KBM-7 (cell line): ENCODE measurements at places on chromosomes 3 and 15.

DNA sequence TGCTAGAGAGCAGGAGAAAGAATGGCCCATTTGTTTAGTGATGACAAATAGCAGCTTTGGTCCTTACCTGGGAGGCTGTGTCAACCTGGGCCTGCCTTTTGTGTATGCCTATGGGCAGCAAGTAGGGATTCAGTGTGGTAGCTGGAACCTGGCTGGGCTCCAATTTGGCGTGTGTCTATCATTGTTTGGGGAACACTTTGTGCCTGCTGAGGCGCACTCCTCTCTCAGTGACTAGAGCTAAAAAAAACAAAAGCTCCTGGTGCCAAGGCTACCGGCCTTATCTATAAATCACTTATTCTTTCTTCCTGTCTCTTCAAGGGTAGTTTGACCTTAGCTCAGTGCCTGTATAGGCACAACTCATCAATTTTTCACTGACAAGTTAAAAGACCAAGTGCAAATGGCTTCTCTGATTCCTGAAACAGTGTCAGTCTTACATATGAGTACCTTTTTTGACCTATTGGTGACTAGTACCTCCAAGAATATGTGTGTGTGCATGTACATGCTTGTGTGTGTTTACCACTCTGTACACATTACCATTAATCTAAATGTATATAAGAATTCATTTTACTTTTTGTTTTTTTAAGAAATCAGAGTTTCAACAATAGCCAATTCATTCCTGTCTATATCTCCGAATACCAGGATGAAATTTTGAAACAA is 54.6 kb downstream of the GMNC start:
- DNase-seq: no peak

DNA sequence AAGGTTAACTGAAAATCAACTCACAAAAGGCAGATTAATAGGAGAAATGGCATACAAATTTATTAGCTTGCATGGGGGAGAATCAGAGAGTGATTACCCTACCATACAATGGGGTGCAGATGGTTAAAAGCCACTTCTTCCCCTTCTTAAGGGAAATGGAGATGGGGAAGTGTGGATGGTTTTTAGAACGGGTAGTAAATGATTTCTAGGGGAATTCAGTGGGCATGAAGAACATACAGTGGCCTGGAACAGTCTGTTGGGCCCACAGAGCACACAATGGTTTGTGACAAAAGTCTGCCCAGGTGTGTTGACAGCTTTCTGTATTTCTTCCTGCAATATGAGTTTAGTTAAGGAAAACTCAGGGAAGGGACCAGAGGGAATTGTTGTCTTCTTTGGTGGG is 61.0 kb downstream of the C3orf80 start:
- no peak for DNase-seq

GRCh38 chr3:168709073-168709472 is 613.3 kb upstream of the GOLIM4 start:
- DNase-seq: no peak

- DNase-seq: no peak
These were observed 219.1 kb upstream of the FEZF2 start for GRCh38 chr3:62592408-62592807.

DNA sequence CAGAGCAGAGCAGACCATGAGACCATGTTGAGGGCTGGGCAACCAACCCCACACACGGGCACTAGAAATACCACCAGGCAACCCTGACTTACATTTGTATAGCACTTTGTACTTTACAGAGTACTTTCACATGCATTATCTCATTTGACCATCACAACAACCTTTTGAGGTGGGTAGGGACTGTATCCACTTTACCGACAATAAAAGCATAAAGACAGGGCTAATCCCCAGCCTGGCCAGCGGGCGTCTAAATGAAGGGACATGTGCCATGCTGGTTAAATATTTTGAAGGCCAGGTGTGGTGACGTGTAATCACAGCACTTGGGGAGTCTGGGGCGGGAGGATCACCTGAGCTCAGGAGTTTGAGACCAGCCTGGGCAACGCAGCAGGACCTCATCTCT is 23.6 kb downstream of the RASGRP1 start:
- no peak for DNase-seq

- DNase-seq: no peak
These were observed 30.1 kb downstream of the PPARG start for GRCh38 chr3:12318758-12319621.

GRCh38 chr3:127750226-127751031 is 71.9 kb downstream of the MGLL start:
- DNase-seq: no peak

DNA sequence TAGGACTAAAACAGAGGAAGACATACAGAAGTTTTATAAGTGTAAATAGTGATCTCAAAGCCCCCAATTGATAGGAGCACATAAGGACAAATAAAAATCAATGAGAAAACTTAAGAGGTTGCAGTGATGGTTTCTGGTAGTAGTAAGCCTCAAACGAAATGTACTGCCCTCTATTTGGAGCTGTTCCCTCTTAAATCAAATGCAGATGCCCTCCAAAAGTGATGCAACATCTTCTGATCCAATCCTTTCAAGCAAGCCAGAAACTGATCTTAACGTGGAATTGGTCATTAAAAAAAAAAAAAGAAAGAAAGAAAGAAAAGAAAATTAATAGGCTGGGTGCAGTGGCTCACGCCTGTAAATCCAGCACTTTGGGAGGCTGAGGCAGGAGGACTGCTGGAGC is 259.3 kb downstream of the ZBTB20 start:
- no peak for DNase-seq

- no peak for DNase-seq
These were observed 18.7 kb downstream of the TMF1 start for GRCh38 chr3:69033470-69033869.

GRCh38 chr15:39487458-39487735 is 93.5 kb upstream of the THBS1 start:
- DNase-seq: no peak

- DNase-seq: no peak
These were observed 47.6 kb downstream of the TIPARP start for GRCh38 chr3:156721687-156722618.

GRCh38 chr15:87577336-87577735 is 679.2 kb downstream of the NTRK3 start:
- DNase-seq: no peak

DNA sequence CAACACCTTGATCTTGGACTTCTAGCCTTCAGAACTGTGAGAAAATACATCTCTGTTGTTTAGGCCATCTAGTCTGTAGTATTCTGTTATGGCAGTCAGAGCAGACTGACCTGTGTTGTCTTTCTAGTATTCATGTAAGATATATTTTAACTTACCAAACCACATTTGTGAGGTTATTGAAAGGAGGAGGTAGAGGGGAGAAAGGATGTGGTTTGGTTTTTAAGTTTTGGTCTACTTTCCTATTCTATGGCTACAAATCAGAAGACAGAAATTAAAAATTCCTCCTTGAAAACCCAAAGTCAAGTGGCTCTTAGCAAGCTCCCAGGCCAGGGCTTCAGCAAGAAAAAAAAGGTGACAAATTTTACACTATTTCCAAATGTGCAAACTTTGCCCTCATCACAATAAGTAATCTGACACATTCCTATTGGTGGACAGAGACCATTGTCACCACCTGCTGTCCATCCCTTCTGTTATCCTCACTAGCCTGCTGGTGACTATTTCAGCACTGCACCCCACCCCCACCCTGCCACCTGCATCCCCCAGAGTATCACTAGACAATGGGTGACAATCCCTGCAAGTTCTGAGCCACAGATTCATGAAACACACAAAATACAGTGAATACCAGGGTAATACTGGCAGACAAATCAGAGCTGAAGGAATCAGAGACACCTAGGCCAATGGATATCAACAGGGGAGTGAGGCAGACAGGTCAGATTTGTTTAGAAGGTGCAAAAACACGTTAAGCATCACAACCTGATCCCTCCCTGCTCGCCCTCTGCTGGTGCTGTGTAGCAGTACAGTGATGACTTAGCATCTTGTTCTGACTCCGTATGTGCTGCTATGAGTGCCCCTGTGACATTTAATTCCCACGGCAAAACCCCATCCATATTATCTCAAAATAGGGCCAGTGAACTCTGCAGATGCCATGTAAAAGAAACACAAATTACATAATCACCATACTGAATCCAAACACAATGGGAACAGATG is 79.0 kb upstream of the DCLK3 start:
- DNase-seq: peak; percentile 10

DNA sequence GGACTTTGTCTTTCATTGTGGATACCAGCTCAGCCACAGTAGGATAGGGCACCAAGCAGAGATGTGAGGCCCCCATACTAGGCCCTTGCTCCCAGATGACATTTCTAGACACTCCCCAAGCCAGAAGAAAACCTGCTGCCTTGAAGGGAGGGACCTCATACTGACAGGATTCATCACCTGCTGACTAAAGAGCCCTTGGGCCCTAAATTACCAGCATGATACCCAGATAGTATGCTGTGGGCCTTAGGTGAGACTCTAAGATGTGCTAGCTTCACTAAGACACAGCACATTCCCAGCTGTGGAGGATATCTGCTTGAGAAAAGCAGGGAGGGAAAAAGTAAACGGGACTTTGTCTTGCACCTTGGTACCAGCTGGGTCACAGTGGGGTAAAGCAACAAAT is 324.0 kb downstream of the TBL1XR1 start:
- no peak for DNase-seq

DNA sequence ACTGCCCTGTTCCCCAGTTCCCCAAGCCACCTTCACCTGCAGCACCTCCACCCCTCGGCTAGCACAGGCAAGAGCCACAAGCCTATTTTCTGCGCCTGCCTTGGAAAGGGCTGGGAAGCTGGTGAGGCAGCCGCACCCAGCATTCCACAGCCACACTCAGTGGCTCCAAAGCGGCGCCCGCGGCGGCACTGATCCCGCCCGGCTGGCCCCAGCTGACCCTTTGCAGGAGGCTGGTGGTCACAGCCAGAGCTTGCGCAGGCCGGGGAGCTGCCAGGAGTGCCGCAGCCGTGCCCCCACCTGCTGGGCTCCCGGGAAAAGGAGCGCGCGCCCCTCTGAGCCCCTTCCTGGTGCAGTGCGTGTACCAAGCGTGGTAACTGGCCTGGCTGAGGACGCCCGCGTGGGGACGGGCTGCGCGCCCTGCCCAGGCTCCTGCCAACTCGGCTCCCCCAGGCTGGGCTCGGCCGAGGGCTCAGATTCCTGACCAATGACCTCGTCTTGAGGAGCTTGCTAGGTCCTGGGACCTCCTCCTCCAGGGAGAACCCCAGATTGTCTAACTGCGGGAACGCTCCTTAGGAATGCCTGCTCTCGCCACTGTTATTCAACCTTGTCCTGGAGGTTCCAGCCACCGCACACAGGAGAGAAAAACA is 13.3 kb downstream of the GRAMD2A start:
- no peak for DNase-seq

DNA sequence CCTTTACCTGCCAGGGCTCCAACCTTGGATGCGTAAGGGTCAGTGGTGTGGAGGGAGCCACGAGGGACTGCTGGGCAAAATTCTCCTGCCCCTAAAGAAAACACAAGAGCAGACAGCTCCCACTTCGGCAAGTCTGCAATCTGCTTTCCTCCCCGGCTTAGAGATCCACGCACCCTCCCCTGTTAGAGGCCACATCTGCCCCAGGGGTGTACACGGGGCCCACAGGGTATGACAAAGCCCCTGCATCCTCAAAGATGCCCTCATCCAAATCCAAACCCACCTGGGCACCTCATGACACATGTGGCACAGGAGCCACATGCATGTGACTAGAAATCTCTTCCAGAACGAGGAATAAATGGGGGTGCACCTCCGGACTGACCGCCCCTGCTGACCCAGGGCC is 25.5 kb downstream of the ZXDC start:
- DNase-seq: no peak

GRCh38 chr3:159245871-159246270 is 444.0 kb downstream of the MFSD1 start:
- DNase-seq: no peak

GRCh38 chr3:146033950-146034349 is 127.0 kb downstream of the PLOD2 start:
- DNase-seq: no peak

DNA sequence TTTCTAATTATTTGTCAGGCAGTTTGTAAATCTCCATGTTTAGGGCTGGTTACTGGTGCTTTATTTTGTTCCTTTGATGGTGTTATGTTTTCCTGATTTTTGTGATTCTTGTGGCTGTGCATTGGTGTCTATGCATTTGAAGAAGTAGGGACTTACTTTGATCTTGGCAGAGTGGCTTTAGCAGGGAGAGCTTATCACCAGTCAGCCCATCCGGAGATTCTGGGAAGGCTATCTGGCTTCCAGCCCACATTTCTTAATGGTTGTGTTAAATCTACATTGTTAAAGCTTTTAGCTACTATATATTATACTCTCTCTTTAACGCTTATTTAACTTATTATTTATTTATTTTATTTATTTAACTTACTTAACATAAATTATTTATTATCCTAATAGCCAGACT is 35.1 kb downstream of the FBXL2 start:
- no peak for DNase-seq

DNA sequence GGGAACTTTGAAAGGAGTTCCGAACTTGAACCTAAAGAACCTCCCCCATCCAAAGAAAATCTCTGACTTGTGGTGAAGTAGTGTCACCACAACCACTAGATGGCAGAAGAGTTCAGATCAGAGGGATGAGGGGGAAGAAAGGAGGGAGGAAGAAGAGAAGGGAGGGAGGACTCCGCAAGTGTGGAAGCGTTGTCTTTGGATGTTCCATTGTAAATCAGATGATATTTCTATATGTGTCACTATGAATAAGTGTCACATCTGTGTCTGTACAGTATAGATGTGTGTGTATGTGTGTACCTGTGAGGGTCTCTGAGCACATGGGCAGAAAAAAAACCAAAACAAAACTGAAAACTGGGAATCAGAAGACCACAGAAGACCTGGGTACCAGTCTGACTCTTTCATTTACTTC is 16.9 kb downstream of the SLC24A1 start:
- DNase-seq: peak; percentile 92

DNA sequence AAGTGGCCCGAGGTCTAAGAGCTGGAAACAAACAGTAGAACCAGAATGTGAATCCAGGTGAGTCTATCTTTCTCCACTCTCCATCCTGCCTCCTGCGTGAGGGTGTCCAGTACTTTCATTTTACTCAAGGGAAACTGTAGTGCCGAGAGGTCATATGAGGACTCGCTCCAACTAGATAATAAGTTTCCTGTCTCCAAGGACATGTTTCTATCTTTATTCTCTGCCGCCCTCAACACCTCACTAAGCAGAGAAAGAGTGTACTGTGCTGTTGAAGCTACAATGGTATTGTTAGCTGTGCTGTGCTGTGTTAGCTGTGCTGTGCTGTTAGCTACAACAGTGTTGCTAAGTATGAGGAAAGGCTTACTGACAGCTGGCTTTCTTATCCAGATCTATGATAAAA is 137.9 kb upstream of the COL8A1 start:
- no peak for DNase-seq

DNA sequence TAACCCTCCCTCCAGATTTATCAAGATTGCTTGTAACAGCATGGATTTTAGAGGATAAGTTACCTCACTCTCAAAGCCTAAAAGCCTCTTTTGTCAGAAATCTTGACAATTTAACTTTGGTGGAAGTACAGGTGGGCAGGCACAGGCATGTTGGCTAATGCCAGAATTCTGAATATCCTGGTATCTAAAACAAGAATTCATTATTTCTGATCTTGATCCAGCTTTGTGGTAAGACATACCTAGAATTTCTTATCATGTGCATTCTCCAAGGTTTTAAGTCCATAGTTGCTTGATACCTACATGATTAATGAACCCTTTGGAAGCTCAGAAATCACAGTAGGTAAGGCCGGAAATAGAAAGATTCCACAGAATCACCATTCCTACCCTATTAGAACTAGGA is 109.9 kb upstream of the TTC14 start:
- DNase-seq: no peak

GRCh38 chr15:66388043-66388363 is 1.3 kb downstream of the MAP2K1 start:
- no peak for DNase-seq
